ENCODE measurements at places on chromosomes 6 and 20. TPM values are rescaled to one million over a fixed set of nuclear protein-coding genes. Genes with fewer than 3 reads are reported as not detected.

DNA sequence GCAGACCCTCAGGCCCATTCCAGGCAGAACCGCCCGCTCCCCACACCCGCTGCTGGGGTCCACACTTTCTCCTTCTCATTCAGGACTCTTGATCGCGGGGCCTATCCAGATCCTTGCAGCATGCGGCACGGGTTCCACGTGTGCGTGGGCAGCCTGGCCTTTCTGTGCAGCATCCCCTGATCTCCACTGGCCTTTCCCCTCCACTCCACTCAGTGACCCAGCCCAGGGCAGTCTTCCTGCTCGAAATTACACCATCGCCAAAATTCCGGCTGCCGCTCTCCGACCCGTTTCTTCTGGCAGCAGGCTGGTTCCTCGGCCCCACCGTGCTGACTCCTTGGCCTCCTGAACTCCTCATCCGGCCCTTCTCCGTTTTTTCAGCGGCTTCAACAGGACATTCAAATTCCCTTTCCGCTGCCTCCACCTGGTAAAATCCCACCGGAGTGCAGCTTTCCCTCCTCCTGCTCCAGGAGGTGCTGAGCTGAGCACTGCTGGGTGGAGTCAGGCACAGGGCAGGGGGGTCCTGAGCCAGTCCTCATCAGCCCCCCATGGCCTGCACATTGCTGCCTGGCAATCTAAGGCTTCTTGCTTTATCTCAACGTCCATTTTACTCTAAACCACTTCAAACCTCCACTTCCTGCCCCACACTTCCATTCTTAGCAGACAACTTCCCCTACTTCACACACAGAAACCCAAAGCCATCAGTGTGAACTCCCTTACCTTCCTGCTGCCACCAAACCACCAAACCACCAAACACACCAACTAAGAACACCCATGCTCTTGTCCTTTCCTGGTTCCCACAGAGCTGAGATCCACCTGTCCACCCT lies 9.0 kb downstream of the SFT2D1 start:
- DNase-seq, result no peak

GRCh38 chr20:63096681-63097335 lies 90.0 kb upstream of the BHLHE23 start:
- DNase-seq, result no peak

DNA sequence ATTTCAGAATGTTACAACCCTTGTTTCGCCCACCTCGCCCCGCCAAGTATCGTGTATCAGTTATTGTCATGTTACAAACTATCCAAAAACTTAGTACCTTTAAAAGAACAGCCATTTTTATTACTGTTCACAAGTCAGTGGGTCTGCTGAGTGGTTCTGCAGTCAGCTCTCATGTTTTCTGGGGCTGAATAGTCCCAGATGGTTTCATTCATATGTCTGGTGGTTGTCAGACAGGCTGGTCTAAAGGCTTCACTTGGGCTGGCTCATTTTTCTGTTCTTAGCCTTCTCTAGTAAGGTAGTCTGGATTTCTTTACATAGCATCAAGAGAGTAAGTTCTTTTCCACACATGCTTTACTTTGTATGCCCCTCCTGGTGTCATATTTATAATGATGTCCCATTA lies 8.6 kb downstream of the ZNF292 start:
- DNase-seq, result no peak

GRCh38 chr6:158765499-158766068 lies 53.6 kb downstream of the EZR start:
- DNase-seq, result no peak

Gene CCDC170
- 1.9 TPM for polyA plus RNA-seq

Gene MROH8
- 2.5 TPM for polyA plus RNA-seq

GRCh38 chr20:25239387-25240370 lies 8.2 kb upstream of the PYGB start:
- no peak for DNase-seq
